Non-pigmented ciliary epithelial cell (primary cell): ENCODE measurements at places on chromosomes 12 and 14.

DNA sequence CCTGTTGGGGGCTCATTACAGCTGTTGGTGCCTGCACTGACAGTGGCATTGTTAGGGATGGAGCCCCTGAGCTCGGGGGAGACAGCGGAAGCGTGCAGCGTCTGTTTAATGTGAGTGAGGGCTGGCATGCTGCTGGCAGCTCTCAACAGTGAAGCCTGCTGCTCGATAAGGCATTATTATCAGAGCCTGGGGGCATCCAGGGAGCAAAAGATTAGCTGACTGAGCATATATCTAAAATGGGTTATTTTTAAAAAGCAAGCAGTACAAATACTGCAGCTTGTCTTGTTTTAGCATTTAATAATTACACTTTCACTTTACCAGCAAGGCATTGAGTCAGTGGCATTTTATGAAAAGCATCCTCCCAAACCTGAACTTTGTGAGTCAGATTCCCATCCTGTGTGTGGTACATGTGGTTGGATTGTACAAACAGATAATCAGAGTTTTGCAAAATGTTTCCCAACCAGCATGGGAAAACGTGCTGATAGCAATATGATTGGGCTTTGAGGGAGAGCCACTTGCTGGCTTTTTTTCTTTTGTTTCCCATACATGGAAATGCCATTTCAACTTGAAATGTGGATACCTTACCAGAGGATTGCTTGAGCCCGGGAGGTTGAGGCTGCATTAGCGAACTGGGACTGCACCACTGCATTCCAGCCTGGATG, 150.8 kb downstream of the PRKCH start:
- peak; percentile 99 for DNase-seq

- no peak for DNase-seq
Measured at GRCh38 chr12:51908876-51909592, 1.7 kb downstream of the ACVRL1 start.

GRCh38 chr14:23354990-23355389, 2.3 kb upstream of the SLC22A17 start:
- no peak for DNase-seq

DNA sequence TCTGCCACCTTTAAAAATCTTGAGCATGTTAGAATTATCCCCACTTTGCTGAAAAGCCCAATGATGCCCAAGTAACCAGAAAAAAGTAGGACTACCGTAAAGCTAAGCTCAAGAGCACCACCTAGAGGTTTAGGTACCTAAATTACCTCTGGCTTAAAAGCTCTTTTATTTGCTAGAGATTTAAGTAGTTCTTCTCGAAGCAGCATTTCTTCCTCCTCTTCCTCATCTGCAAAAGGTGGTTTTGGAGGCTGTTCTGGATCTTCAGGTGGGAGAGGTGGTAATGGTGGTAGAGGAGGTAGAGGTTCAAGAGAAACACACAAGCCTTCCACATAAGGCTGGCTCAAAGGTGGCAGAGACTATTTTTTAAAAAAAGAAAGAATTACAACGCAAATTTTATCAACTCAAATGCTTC, 26.9 kb downstream of the ZFC3H1 start:
- no peak for DNase-seq

DNA sequence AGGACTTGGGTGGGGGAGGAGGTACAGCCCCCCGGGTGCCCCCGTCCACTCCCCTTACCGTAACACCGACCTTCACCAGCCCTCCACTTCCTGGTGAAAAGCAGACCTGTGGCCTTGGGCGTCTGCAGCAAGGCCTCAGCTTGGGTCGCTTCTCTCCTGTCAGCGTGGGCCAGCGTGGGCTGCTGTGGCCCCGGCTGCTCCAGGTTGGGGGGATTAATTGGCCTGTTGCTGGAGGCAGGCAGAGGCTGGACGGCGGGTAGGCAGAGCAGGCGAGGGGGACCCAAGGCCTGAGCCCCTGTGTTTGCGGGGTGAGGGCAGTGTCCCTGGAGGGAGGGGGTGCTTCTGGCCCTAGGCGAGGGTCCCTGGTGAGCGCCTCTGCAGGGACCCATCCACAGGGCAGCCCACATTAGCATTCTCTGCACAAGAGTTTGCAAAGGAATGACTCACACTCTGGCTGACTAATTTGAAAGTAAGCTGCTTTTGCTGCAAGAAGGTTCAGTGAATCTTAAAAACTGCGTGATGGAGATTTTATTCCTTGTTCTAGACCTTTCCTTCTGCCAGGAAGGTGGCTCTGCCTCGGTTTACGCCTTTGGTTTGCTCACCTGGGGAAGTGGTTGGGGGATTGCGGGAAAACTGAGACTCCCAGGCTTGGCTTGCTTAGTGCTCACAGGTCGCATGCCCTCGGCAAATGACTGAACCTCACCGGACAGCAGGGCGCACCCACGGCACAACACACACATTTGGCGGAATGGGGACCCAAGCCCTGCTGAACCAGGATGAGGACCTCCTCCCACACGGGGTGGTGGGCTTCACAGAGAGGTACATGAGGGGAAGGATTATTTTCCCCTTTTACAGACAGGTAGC, 37.9 kb upstream of the DLK1 start:
- DNase-seq: peak; percentile 55

- no peak for DNase-seq
Measured at GRCh38 chr12:110174373-110174996, 50.3 kb downstream of the IFT81 start.

GRCh38 chr12:4910502-4911315, 1.0 kb downstream of the KCNA1 start:
- DNase-seq: no peak

GRCh38 chr14:69370061-69370460, 28.0 kb downstream of the ERH start:
- DNase-seq: no peak

GRCh38 chr12:15538881-15539280, 216.6 kb downstream of the PTPRO start:
- DNase-seq: no peak
